ENCODE measurements at places on chromosomes 3 and 15.

GRCh38 chr3:149371001-149371722 lies 6.3 kb downstream of the TM4SF1 start:
- DNase-seq: no peak

GRCh38 chr3:43034911-43035310 lies 55.8 kb downstream of the GASK1A start:
- DNase-seq: no peak

GRCh38 chr3:180680097-180680430 lies 775 bp upstream of the CCDC39 start:
- no peak for DNase-seq

DNA sequence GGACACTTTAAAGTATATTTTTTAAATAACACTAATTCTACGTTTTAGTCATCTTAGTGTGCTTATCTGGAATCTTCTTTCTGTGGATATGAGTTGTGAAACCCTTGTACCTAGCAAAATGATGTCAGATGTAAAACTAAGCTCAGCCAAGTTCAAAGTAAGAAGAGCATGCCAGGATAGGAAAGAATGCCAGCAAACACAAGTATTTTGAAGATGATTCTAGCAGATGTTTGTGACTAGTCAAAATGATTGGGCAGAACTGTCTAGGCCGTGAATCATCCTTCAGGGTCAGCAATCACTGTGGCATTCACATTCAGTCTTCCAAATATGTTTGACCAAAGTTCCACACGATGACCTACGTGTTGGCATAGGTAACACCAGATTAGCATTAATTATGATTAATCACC lies 5.4 kb upstream of the PLOD2 start:
- no peak for DNase-seq

GRCh38 chr15:39808909-39809308 lies 26.3 kb upstream of the FSIP1 start:
- no peak for DNase-seq

DNA sequence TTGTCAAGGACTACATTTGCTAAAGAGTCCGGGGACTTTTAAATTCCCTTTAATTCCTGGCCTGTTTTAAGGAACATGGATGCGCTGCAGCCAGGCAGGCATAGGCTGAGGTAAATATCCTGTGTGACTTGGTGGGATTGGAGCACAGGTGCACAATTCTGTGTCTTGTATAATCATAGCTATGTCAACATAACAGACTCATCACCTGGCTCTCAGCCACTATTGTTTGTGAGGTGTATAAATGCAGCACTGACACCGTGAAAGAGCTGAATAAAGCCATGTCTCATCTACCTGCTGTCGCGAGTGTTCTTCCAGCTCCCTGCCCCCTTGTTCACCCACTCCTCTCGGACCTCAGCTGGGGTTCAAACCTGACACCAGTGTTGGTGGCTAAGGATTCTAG lies 109.7 kb downstream of the MFSD1 start:
- no peak for DNase-seq

- DNase-seq: no peak
Observed at GRCh38 chr3:37542772-37543449, 318.8 kb upstream of the CTDSPL start.

DNA sequence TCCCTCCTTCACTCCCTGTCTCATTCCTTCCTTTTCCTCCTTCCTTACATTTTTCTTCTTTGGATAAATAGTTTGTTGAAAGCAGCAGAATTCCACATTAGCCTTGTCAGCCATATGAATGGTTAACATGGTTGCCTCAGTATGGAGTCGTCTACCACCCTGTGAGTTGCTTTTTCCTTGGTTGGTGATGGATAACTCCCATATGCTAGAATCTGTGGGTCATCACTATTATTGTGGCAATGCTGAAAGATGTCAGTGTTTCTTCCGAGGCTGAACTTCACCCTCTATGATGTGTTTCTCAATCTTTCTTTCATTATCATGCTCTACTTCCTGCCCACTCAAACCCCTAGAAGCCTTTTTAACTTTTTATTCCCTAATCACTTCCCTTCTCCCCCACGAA lies 481.8 kb upstream of the KCNMB2 start:
- DNase-seq: no peak

DNA sequence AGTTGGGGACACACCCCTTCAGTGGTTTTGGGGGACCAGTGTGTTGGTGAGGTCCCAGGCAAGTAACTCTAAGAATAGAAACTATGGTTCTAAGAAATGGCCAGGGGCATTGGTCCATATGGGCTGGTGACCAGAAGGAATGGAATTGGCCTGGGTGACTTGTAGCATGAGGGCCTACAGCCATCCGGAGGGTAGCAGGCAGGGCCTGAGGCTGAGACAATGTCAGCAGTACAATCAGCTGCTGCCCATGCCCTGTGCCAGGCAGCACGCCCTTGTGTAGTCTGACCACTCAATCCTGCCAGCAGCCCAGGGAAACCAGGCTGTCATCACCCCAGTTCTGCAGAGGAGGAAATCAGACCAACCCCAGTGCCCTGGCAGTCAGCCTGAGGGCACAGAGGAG lies 100.6 kb downstream of the DNAJB8 start:
- no peak for DNase-seq

DNA sequence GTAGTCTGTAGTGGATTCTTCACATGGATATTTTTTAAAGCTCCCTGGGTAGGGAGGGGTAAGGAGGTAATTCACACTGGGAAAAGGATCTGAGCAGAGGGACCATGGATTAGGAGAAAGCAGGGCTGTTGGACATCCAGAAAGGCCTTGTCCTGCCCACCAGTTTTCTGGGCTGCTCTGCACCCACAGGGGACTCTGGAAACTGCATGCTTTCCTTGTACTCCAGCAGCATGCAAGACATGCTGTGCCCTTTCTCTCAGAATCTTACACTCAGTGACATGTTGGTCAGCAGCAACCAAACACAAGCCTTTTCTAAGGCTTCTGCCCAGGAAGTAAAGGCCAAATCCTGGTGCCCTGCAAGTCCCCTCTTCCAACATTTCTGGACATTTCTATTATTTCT lies 2.5 kb upstream of the FBN1 start:
- no peak for DNase-seq

DNA sequence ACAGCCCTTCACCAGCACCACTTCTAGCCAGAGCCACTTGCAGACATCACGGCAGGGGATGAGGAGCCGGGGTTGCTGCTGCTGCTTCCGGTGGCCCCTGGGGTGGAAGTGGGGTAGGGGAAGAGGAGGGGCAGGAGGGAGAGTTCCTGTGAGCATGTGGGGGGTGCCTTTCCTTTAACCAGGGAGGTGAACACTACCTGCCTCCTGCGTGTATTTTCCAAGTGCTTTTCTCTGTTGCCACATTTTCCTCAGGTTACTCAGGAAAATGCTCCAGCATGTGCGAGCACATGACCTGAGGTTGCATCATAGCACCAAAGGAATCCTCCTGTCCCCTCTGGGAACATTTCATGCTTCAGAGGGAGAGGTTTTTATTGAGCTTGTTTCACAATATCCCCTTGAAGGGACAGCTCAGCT lies 12.2 kb upstream of the SACM1L start:
- DNase-seq: no peak

DNA sequence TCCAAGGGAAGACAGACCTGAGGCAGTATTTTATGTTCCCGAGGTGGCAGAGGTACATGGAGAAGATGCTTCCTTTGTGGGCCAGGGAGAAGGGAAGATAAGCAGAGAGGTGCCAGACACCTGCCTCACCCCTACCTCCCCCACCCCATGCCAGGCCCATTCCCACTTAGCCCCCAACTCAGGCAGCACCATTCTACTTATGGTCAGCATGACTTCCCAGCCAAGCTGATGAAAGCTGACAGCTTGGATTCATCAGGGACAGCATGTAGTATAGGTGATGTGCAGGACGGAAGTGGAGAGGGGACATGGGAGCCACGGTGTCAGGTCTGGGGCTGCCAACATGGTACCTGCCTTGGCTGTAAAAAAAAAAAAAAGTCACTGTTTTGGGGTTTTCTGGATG lies 57.5 kb upstream of the CSPG4 start:
- DNase-seq: no peak

DNA sequence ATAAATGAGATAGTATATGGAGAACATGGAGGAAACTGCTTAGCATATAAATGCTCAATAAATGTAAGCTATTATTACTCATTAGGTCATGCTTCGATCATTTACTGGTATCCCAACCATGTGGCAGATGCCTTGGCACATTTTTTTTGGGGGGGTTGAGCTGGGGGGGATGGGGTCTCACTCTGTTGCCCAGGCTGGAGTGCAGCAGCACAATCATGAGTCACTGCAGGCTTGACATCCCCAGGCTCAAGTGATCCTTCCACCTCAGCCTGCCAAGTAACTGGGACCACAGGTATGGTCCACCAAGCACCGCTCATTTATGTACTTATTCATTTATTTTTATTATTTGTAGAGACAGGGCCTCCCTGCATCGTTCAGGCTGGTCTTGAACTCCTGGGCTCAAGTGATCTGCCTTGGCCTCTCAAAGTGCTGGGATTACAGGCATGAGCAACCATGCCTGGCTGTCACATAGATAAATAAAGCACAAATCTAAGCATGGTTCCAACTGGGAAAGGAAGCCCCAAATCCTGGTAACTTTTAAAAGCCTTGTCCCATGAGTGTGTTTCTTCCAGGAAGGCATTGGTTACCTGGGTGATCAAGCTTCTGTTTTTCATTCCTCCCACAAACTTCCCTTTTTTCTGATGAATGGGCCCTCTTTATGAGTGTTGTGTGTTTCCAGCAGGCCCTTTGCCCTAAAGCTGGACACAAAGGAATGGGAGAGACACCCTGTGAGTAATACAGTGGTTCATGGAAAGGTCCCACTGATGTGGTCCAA lies 147.4 kb upstream of the UMPS start:
- DNase-seq: no peak
